Left cardiac atrium (tissue), 4 donors: ENCODE measurements at places on chromosomes 12 and 14. TPM values are rescaled to one million over a fixed set of nuclear protein-coding genes. Genes with fewer than 3 reads are reported as not detected.

The PHETA1 gene
- 8.8 TPM for total RNA-seq

The KRT86 gene
- not detected for total RNA-seq

The KCNH3 gene
- total RNA-seq = 0.44 TPM

The SDR9C7 gene
- not detected for total RNA-seq

The C1QL4 gene
- total RNA-seq = not detected

The RND1 gene
- 0.79 TPM for total RNA-seq

The PMEL gene
- total RNA-seq = 0.65 TPM

The RNU4-1 gene
- 6,779 TPM for total RNA-seq

The KERA gene
- total RNA-seq = not detected

The MIP gene
- total RNA-seq = 0.50 TPM

The BBOF1 gene
- 2.3 TPM for total RNA-seq

The CHPT1 gene
- total RNA-seq = 90.8 TPM

The FCF1 gene
- 37.9 TPM for total RNA-seq
